Effector CD4-positive, alpha-beta T cell (primary cell): ENCODE measurements at places on chromosomes 3 and 15.

DNA sequence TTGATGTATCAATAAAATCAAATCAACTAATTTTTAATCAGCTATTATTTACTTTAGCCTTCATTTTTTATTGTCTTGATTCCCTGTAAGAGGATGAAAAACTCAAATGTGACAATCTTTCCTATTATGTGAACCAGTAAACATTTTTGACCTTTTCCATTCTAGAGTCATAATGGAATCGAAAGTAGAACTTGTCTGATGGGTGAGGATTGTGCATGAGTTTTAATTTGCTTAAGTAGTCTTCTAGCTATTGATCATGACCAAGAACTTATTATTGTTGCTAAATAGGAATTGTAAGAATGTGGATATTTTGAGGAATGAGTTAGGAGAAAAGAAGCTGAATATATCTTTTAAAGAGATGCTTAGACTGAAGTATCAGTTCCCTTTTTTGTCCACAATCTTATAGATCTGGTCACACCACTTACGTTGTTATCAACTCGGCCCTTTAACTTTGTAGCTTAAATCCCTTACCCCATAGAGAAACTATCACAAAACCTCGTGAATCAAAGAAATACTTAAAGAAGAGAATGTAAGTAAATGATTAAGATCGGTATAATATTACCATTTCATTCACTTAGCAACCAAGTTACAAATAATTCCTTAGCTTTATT, 147.3 kb downstream of the TP63 start:
- no peak for DNase-seq

DNA sequence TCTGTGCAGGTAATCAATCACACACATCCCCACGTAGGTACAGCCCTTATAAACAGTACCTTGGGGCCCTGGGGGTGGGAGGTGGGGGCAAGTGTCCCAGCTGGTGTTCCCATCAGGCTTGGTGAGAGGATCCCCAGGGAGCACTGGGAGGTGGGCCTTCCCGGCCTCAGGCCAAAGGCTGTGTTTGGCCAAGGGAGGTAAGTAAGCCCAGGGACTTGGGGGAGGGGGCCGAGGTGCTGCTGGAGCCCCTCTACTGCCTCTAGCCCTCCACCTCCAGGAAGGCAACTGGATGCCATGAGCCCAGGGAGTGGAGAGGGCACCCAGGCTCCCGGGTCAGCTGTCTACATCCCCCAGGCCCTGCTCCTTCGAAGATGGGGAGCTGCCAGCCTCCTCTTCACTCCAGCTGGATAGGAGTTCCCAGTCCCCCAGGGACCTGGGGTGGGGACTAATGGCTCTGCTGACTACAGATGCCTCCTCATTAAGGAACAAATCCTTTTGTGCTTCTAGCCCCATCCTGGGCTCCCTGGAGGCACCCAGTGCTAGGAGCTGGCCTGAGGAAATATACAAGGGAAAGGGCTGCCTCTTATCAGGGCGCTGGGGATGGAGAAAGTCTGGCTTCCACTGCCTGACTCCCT, 33.1 kb downstream of the RNU5B-1 start:
- DNase-seq, result no peak

- DNase-seq, result no peak
These were observed 56.9 kb upstream of the PHLDB2 start for GRCh38 chr3:111802163-111802625.

DNA sequence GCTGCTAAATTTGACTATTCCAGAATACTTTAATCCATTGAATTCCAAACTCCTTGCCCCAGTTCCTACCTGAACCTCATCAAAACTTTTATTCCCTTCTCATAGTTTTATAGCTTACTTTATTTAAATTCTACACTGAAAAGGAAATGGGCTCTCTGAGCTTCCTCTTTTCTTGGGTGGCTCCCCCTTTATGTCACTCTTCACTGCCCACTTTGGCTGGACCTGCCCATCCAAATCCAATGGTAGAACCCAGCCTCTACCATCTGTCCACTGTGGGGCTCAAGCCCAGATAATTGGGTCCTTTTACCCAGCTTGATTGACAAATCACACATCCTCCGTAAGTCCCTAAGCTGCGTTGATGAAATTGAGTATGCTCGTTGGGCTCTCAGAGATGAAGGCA, 216.5 kb downstream of the BBX start:
- no peak for DNase-seq

GRCh38 chr3:194275721-194276120, 75.4 kb downstream of the CPN2 start:
- DNase-seq, result no peak

DNA sequence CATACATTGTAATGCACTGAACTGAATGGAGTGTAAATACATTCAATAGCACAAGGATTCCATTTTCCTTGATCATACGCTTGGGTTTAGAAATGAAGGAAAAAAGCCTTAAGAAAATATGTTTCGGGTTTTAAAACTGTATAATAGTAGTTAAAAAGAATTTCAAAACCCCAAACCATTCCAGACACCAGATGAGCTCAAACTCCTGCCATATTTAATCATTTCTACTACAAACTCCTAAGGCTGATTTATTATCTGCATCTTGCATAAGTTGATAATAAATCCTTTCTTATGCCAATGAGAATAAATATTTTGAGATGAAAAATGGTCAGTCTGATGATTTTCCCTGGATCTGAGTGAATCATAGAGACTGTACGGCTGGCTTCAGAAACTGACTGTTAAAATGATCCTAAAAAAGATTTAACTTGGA, 51.0 kb downstream of the NR1D2 start:
- DNase-seq, result no peak

DNA sequence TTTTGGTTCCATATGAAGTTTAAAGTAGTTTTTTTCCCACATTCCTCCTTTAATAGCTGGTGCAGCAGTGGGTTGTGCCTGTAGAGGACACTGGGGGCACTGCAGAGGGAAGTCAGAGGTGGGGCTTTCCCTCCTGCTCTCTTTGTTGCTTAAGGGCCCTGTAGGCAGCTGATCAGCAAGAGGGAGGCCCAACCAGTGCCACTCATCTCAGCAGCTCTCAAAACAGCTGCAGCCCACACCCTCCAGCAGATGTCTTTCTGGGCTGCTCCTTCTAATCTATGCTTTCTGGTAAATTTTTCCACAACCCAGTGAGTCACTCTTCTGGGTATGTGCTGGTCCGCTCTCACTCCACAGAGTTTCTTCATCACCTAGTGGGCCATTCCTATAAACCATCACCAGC, 263.8 kb downstream of the FEZF2 start:
- DNase-seq, result no peak

DNA sequence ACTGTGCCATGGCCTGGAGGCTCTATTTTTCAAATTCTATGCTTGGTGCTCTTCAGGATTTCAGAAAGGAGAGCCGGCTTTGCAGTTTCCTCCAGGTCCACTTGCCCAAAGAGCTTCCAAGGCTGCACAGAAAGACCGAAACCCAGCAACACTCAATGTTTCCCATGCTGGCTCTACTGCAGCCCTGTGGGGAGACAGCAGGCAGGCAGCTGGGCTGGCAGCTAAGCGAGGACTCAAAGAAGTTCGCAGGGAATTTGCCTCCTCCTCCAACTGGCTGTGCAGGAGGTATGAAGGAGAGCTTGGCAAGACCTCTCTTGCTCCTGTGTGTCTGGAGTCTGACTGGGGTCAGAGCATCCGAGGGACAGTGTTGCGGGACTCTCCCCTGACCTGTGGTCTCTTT, 17.4 kb upstream of the ITGA11 start:
- DNase-seq, result no peak

GRCh38 chr15:50145451-50145872, 26.4 kb upstream of the ATP8B4 start:
- DNase-seq, result no peak

DNA sequence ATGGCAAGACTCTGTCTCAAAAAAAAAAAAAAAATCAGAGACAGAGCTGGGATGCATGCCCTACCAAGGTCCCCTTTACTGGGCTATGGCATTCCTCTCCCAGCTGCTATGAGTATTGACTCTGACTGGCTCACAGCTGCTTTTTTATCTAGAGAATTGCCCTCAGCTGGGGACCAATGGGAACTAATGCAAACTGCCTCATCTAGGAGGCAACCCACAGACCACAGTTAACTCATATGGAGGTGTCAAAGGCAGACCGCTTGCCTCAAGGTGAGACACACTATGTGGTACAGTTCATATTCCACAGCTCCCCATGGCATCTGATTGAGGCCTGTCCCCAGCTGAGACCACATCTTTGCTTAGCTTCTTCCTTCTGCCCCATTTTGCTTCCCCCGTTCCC, 183.5 kb upstream of the EOMES start:
- DNase-seq, result no peak

GRCh38 chr15:85154061-85154460, 172.4 kb downstream of the PDE8A start:
- DNase-seq, result no peak

DNA sequence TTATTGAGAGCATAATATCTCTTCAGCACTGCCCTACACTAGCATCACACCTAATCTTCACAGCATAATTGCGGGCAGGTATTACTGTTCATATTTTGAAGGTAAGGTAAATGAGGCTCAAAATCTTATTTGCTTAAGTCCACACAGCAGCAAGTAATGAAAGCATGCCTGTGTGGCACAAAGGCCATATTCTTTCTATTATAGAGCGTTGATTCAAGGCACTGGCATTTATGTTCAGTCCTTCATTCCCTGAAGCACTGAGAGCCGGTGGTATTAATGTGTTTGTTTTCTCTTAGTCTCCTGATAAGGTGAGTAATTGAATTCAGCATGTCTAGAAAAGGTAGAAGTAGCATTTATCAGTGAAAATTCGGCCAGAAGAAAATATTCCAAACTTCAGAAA, 231.2 kb downstream of the BBX start:
- DNase-seq, result no peak

DNA sequence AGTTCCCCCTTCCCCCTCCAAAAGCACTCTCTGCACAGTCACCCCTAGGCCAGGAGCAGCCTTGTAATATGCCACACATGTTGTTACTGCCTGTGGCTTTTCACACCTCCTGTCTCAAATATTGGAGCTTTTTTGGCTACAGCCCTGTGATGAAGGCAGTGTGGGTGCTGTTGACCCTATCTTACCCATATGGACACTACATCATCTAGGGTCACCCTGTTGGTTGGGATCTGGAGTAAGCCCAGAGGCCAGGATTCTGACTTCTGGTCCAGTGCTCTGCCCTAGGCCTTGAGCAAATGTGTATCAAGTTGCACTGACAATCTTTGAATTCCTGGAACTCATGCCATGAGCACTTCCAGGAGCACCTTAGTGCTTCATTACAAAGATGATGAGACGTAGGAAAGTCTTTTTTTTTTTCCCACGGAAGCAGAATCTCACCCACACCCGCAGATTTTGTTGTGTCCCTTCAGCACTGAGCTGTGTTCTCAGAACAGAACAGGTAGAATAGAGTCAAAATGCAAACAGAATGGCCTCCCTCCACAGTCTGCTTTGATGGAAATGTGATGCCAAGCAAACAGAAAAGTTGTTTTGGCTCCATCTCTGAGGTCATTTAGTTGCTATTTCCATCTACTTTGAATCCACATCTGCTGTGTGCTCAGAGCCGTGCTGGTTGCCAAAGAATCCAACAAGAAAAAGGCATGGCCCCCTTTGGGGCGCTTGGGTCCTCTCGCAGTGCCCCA, 49.6 kb downstream of the SMAD3 start:
- DNase-seq, result no peak

DNA sequence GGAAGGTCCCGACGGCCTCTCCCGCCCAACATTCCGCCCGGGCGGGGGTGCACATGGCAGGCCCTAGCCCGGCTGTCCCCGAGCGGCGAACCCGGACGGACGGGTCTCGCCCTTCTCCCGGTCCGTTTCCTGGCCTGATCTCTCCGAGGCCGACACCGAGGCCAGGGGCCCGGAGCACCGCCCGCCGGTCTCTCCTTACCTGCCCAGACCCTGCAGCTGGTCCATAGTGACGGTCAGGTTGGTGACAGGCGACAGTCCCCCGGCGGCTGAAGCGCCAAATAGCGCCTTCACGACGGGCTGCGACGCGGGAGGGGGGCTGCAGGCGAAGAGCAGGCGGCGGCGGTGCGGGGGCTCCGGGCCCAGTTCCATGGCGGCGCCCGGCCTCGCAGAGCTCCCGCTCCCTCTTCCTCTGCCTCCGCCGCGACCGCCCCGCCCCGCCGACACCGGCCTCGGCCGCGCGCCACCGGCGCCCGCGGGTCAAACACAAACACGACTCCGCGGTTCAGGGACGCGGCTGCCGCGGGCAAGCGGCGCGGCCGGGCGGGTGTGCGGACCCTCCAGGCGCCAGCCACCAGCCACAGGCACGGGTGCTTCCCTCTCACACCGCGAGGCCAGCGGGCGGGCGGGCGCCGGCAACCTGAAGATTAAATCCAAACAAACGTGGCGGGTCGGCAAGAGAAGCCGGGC, 495 bp downstream of the CDC25A start:
- DNase-seq, result peak; percentile 4

- peak; percentile 70 for DNase-seq
These were observed 518.4 kb downstream of the FOXP1 start for GRCh38 chr3:71064956-71065763.

- DNase-seq, result no peak
These were observed 15.3 kb downstream of the SEC61A1 start for GRCh38 chr3:128067489-128067888.
